ENCODE measurements at places on chromosomes 2 and 18.

- no peak for DNase-seq
Observed at GRCh38 chr18:5891184-5891853, 4.0 kb downstream of the TMEM200C start.

DNA sequence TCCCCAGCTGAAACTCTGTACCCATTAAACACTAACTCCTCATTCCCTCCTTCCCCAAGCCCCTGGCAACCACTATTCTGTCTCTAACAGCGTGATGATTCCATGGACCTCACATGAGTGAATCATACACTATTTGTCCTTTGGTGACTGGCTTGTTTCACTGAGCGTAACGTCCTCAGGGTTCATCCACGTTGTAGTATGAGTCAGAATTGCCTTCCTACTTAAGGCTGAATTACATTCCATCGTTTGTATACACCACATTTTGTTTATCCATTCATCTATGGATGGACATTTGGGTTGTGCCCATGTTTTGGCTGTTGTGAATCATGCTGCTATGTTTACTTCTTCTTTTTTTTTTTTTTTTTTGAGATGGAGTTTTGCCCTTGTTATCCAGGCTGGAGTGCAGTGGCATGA lies 19.6 kb upstream of the CABLES1 start:
- no peak for DNase-seq

DNA sequence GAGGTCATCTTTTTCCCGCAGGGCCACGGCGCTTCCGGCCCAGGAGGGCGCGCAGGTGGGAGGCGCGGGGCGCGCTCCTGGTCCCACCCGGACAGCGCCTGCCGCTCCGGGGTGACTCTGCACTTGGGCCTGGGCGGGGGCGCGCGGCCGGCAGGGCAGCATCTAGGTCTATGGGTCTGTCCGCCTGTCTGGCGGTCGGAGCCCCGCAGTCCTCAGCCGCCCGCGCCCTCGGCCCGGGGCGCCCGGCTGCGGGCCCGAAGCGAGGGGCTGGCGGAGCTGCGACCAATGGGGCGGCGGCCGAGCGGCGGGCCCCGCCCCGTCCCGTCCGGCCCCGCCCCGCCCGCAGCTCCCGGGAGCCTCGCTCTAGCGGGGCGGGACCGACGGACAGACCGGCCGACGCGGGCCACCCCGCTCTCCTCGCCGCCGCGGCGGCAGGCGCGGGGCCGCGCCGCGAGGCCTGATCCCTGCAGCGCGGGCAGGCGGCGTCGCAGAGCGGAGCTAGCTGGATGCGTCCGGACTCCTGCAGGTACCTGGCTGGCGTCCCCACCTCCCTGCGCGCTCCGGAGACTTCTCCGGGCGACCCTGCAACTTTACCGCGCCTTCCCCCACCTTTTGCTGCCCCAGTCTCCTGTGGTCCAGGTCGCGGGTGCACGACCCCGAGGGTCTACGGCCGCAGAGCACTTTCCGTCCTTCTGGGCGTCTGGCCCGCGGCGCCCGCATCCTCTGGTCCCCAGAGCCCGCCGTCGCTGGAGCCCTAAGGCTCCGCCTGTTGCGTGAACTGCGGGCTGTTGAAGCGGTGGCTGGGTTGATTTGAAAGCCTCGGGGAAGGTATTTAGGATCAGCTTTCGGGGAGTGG lies at the start of gene KCNS3:
Gene KCNS3 (plus strand): TSS at position 387 of the 856 bp plus-strand sequence. CDS start 52,342 bp downstream, outside the sequence.
- no peak for DNase-seq

- DNase-seq: no peak
Observed at GRCh38 chr18:11327391-11328009, 178.1 kb upstream of the PIEZO2 start.

- DNase-seq: no peak
Observed at GRCh38 chr2:24792542-24792873, 683 bp downstream of the PTRHD1 start.

DNA sequence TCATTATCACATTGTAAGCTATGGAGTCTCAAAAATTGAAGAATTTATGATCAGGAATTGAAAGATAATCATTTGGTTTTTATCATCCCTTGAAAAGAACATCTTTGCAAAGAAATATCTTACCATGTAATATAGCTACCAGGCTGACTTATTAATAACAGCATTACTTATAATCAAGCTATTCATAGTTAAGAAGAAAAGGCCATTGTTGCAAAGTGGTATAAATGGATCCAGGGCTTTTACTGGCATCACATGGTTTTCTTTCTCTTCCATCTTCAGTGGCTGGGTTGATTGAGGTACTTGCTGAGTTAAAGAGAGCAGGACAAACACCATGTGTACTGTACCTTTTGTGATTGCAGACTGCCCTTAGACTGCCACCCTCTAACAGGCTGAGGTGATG lies 39.6 kb downstream of the MFSD6 start:
- no peak for DNase-seq

GRCh38 chr2:27308359-27308881 lies at the start of gene UCN:
Gene UCN (minus strand): TSS chr2:27308445. CDS start chr2:27307895, 550 bp downstream.
- no peak for DNase-seq

DNA sequence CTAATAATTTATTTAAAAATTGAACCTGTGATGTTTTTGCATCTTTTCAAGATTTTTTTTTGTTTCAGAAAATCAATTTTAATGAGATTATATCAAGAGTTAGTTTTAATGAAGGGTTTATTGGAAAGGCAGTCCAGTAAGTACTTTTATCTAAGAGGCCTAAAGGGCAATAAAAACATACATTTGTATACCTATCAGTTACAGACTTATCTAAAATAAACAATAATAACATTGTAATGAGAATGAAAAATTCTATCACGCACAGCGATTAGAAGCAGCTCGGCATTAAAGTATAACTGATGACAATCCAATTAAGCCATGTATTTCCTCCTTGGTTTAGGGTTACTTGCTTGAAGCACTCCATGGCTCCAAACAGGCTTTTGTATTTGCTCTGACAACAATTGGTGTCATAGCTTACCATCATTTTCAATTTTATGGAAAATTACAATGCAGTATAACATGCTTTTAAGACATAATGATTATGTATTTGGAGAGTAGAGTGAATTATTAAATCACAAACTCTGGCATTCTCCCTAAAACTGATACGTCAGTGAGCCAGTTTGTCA lies 629.4 kb downstream of the TSN start:
- DNase-seq: no peak

DNA sequence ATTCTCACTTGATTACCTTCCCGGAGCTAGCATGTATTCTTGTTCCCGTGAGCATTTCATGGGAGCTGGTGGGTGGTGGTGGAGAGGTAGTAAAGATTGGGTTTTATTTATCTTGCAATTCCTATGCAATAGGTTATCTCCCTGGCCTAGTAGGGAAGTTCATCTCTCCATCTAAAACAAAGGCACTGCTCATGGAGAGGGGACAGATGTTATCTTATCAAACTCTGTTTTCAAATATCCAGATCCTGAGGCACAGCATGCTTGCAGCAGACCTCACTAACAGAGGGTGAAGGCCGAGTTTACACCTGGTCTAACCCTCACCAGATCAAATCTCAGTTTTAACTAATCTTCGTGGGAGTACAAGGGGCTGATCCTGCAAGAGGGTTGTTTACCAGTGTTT lies 98.9 kb downstream of the CYRIA start:
- DNase-seq: no peak

DNA sequence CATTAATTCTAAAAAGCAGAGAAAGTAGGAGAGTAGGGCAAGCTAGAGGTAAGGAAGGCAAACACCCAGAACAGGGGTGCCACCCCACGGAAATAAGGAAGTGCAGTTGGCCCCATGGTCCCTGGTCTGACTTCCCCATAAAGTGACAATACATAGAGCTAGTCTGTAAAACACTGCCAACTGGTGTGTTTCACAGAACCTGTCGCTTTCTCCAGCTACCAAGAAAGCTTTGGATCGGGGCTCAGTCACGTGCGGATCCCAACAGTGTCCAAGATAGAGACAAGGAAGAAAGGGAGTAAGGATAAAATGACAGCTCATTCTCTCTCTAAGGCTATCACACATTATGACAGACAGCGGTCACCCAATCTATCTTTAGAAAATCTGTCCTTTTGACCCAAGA lies 36.4 kb downstream of the TBC1D8 start:
- DNase-seq: peak; percentile 24

DNA sequence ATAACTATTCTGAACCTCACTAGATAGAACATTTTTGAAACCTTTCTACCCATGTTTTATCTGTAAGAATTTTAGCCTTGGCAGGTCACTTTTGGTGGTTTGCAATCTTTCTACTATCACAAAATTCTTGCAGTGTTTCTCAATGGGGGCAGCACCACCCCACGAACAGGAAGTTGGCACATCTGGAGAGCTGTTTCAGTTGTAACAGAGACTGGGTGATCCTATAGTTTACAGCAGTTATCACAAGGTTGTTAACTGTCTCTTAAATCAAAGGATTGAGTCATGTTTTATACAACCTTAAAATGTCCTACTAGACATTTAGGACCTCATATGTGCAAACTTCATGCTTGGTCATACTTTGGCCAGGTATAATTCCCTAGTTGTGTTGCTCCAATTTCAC lies 829.2 kb downstream of the ERBB4 start:
- no peak for DNase-seq

DNA sequence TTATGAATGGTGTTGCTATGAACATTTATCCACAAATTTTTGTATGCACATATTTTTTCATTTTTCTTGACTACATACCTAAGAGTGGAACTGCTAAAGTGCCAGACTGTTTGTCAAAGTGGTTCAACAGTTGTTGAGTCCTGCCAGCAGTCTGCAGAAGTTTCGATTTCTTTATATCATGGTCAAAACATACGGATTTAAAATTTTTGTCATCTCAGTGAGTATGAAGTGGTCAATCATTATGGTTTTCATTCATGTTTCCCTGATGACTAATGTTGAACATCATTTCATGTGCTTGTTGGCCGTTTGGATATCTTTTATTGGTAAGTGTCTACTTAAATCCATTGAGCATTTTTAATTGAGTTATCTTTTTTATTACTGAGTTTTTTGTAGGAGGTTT lies 39.2 kb downstream of the CCDC138 start:
- no peak for DNase-seq

GRCh38 chr2:102304711-102305611 lies 6.4 kb upstream of the IL1RL1 start:
- DNase-seq: no peak

- no peak for DNase-seq
Observed at GRCh38 chr2:219292616-219293015, 13.4 kb downstream of the DNAJB2 start.

GRCh38 chr2:198441901-198442300 lies 637.5 kb downstream of the PLCL1 start:
- no peak for DNase-seq

DNA sequence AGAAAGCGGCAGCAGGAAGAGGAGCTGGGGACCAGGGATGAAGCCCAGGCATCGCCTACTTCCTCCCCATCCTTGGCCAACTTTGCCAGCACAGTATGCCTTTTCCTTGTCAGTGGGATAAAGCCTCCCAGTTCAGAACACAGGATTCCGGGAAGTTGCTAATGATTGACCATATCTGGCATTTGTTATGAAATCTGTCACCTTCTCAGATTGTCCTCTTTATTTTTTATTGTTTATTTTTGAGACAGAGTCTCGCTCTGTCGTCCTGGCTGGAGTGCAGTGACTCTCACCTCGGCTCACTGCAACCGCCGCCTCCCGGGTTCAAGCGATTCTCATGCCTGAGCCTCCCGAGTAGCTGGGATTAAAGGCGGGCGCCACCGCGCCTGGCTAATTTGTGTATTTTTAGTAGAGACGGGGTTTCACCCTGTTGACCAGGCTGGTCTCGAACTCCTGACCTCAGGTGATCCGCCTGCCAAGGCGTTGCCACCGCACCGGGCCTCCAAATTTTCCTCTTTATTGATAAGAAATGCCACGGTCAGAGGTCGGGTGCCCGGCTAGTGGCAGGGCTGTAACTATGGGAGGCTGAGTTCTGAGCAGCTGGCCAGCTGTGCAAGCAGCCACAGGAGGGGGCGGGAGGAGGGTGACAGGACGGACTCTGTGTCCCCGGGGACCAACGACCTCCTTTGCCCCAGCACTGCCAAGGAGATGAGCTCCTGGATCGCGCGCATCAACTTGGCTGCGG lies 24.4 kb downstream of the PSD4 start:
- no peak for DNase-seq

- DNase-seq: no peak
Observed at GRCh38 chr2:190836767-190837166, 43.9 kb upstream of the GLS start.

DNA sequence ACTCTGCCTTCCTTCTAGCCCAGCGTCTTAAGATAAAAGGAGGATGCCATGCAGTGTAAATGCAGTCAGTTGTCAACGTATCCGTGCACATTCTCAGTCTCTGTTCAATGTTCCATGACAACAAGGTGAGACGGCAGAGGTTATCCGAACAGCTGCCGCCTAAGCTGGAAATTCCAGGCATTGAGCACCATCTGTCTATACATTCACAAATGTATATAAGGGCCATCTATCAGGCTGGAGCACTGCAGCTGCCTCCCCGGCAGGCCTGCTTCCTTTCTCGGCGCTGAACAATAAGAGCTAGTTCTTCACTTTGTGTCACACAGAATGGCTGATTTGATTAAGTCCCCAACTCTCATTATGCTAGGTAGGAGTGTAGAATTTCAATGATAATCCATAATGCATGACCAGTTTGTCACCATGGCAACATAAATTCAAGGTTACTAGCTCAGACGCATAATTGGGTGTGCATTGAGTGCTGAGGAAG lies 282.2 kb upstream of the SOX11 start:
- no peak for DNase-seq

DNA sequence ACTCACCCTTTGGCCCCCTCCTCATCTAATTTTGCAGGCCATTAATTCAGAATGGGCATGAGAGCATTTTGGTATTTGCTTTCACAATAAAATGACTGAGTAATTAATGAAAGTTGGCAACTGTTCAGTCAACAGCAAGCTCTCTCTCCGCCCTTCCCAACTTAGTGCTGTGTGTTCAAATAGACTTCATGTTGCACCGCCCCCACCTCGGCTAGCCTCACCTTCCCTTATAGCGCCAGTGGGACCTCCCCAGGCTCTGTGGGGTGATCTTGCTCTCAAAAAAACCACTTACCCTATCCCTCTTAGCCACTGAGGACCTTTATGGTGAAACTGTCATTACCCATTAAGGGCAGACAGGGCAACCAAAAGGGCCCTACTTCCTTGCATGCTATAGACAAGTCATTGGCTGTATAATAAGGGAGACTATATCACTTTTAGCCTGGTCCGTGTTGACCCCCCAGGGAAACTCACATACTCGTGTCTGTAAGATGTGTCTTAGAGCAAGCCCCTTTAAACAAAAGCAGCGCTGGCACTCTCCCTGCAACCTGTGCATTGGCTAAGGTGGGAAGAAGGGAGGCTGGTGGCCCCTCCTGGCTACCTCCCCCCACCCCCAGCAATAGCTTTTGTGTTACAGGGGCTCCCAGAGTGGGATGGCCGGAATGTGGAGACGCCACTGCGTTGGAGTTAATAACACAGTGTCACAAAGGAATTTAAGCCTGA lies 15.2 kb downstream of the EN1 start:
- no peak for DNase-seq

GRCh38 chr18:33700513-33700976 lies 122.5 kb downstream of the ASXL3 start:
- DNase-seq: no peak

Measured in common myeloid progenitor, CD34-positive (primary cell).